ENCODE measurements at places on chromosomes 13 and 19.

- peak; percentile 57 for DNase-seq
These were observed 850 bp downstream of the MTMR6 start for GRCh38 chr13:25286308-25286968.

GRCh38 chr13:36559375-36559774 is 114.4 kb upstream of the SERTM1 start:
- DNase-seq = no peak

DNA sequence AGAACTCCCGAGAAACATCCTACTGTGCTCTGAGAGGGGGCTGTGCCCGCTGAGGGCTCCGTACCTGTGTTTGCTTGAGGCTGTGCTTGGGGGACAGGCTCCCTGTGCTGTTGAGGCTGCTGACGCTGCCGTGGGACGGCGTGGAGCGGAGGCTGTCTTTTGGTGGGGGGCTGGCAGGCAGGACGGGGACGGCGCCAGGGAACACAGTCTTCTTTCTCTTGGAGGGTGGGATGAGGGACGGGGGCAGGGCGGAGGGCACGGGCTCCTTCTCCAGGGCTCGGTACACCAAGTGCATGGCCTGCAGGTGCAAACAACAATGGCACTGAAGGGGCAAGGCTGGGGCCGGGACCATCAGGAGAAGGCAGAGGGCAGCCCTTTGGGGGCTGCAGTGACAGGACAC is 46.8 kb downstream of the EPS15L1 start:
- no peak for DNase-seq

GRCh38 chr13:78595495-78596398 is 7.6 kb downstream of the POU4F1 start:
- DNase-seq = no peak

DNA sequence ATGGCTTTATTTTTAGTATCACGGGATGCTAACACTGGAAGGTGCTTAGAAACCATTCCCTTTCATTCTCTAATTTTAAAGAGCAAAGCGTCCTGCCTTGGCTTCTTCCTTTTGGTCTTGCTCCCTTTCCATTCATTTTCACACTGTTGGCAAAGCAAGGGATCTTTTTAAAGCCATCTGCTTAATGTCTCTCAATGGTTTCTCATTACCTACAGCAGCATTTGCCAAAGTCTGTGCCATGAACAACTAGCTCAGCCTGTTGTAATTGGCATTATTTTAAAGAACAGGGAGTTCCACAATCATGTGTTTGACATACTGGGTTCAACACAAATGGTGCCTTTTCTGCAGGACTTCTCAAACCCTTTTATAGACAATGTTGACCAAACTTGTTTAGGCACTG is 444.3 kb downstream of the GPC6 start:
- DNase-seq = no peak

GRCh38 chr13:84873951-84874350 is 925.3 kb downstream of the SLITRK6 start:
- no peak for DNase-seq

DNA sequence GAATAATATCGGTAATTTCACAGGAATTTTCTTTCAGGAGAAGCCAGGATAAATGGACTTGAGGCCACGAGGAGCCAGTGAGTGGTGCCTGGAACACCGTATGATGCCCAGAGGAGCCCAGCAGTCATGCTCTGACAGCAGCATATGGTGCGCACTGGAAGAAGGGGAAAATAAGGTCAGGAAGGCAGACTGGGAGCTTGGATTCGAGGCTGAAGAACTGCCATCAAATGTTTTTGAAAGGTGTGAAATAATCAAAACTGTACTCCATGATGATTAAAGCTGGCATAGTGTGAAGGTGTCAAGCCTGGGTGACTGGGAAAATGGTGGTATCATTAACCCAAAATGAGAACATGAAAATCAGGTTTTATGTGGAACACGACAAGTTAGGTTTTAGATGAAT is 374.2 kb downstream of the DIAPH3 start:
- DNase-seq = no peak

DNA sequence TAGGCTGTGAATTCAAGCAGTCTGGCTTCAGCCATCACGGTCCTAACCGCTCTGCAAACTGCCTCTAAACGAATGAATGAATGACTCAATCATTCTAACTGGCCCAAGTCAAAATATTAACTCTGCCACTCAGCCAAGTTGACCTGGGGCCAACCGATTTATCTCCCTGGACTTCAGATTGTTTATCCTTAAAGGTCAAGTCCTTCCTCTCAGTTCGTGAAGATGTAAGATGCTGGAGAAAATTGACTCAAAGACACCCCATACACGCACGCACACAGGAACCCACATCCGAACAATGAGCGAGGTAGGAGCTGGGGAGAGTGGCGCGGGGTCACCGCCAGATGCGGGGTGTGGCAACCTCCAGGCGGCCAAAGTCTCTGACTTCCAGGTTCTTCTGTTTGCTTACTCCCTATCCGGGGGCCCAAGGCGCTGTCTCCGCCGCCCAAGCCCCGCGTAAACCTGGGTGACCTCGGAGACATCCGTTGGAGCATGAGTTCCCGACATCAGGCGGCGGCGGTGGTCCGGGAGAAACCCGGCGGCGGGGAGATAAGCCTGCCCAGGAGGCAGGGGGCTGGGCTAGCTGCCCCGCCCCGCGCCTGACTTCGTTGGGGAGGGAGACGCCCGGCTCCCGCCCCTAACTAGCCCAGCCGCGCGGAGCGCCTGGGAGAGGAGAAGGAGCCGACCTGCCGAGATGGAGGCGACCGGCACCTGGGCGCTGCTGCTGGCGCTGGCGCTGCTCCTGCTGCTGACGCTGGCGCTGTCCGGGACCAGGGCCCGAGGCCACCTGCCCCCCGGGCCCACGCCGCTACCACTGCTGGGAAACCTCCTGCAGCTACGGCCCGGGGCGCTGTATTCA is at the start of gene CYP2S1:
CYP2S1 (plus strand) TSS at position 646 of the 856 bp plus-strand sequence; CDS start at position 692, 46 bp downstream.
- no peak for DNase-seq

DNA sequence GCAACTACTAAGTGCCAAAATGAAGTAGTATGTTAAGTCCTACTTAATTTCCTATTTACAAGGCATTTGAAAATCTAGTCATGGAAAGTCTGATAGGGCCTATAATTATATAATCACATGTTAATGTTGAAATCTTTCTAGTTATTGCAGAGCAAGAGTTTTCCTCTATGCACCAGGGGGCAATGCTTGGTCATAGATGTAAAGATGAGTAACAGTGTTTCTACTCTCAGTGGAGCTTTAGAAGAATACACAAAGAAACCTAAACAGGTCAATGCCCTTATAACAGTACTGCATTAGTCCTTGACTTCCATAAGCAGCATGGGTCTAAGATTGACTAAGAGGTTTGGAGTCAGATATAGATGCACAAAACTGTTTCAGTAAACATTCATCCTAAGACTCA is 218.7 kb downstream of the KCTD12 start:
- DNase-seq = peak; percentile 20
